Common myeloid progenitor, CD34-positive (primary cell): ENCODE measurements at places on chromosomes 13 and 19.
A peak's percentile ranks its signal among the peaks of the same experiment; 100 is the strongest.

- peak; percentile 22 for DNase-seq
Measured at GRCh38 chr13:105474983-105475610, 1060.4 kb downstream of the EFNB2 start.

GRCh38 chr19:40261631-40262030 is 23.5 kb downstream of the AKT2 start:
- no peak for DNase-seq

GRCh38 chr13:23375001-23375971 is 58.2 kb downstream of the SACS start:
- peak; percentile 96 for DNase-seq

DNA sequence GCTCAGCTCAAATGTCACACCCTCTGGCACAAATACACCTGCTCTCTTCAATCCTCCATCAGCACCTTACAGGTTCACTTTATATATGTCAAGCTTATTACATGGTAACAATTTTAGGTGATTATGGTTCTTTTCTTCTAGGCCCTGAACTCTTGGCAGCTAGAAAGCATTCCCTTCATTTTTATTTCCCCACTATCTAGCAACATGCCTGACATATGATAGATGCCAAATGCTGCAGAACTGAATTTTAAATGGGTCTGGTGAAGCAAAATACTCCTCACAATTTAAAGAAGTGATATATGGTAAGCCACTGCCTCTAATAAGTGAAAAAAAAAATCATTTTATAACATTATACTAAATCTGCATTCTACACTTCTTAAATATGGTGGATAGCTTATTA is 95.2 kb downstream of the USP12 start:
- DNase-seq = no peak

DNA sequence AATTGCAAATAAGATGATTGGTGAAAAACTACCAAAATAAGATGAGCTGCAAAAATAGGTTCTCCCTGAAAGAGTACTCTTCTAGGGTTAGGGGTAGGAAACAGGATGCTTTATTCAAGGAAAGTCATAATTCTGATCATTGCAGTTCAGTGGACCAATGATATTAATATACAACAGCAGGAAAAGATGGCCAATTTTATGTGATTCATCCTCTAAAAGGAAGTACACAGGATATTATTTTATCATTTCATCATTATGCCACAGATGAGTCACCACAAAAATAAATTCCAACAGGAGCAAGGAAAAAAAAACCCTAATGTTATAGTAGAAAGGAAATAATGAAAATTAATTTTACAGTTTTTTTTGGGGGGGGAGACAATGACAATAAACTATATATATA is 205.0 kb downstream of the NALCN start:
- DNase-seq = no peak

GRCh38 chr19:1223018-1223855 is 14.6 kb downstream of the CBARP start:
- peak; percentile 59 for DNase-seq

- DNase-seq = no peak
Measured at GRCh38 chr13:51419001-51419636, 33.7 kb downstream of the INTS6 start.

DNA sequence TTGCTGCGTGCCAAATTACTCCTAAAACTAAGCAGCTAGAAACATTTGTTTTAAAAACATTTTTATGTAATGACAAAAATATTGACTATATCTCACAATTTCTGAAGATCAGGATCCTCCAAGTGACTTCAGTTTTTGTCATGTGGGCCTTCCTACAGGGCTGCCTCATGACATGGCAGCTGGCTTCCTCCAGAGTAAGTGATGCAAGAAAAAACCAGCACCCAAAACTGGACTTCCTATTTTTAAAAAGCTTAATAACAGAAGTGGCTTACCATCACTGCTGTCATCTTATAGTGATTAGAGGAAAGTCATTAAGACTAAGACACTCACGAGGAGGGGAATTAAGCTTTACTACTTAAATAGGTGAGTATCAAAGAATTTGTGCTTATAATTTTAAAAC is 681.7 kb downstream of the PCDH17 start:
- peak; percentile 22 for DNase-seq

GRCh38 chr13:110319397-110319773 is 12.3 kb downstream of the COL4A2 start:
- no peak for DNase-seq

DNA sequence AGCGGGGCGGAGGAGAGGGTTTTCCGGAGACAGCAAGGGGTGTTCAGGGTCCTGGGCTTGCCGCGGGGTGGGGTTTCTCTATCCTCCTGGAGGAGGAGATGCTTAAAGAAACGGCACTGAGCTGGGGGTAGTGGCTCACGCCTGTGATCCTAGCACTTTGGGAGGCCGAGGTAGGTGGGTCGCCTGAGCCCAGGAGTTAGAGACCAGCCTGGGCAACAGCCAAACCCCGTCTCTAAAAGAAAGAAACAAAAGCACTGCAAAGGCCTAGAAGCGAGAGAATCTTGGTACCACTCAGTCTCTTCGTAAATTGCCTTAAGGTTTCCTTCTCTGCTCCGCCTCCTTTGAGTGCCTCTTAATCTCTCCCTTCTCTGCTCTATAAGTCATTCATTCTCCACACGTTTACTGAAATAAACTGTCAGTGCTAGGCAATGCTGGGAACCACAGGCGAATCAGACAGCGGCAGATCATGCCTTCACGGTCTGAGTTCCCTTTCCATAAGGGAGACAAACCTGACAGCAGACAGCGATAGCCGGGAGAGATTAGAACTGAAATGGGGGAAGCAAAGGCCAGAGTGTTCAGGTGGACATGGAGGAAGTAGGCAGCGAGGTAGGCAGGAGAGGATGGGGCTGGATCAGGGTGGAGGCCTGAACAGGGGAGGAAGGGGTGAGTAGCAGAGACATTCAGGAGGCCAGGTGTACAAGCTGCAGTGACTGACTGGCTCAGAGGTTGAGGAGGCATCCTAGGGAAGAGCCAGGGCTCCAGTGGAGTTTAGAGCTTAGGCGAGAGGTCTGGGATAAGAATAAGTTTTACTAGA is 580 bp downstream of the EIF3K start:
- DNase-seq = no peak

- DNase-seq = no peak
Measured at GRCh38 chr19:19191768-19192077, 229 bp downstream of the BORCS8 start.

GRCh38 chr19:10729411-10729810 is 11.5 kb downstream of the DNM2 start:
- DNase-seq = no peak

GRCh38 chr13:35478271-35479037 is 2.0 kb upstream of the MAB21L1 start:
- peak; percentile 28 for DNase-seq

DNA sequence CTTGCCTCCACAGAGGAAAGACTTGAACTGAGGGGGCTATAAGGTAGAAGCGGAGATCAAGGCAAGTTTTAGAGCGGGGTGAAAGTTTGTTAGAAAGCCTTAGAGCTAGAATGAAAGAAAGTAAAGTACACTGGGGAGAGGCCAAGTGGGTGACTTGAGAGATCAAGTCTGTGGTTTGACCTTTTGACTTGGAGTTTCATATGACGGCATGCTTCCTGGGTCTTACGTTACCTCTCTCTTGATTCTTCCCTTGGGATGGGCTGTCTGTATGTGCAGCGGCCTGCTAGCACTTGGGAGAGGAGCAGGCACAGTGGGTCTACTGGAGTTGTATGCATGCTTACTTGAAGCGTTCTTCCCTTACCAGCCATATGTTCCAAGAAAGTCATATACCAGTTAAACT is 1768.5 kb downstream of the PCDH9 start:
- no peak for DNase-seq

DNA sequence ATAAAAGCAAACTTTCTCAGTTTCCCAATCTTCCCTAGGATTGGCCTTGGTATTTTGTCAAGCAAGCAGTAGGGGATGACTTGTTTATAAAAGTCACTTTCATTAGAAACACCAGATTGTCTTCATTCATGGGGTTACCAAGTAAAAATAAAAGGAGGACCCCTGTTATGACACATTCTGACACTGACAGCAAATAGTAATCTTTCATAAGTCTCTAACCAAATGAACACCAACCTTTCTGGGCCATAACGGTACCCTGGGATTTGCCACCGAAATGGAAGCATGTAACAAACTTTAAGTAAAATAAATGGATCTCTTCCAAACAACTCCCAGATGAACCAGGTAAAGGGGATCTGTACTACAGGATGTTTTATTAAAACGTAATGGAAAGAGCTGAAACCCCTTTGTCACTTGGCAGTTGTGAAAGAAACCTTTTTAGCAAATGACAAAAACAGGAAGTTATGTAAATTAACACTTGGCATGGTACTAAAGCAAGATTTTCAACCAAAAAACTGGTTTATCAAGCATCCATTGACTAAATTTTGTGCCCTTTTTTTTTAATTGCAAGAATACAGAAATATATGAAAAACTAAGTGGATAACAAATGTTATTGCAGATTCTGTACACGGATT is 335.6 kb downstream of the RBM26 start:
- DNase-seq = no peak

GRCh38 chr13:52070929-52071523 is 46.5 kb downstream of the UTP14C start:
- peak; percentile 54 for DNase-seq

DNA sequence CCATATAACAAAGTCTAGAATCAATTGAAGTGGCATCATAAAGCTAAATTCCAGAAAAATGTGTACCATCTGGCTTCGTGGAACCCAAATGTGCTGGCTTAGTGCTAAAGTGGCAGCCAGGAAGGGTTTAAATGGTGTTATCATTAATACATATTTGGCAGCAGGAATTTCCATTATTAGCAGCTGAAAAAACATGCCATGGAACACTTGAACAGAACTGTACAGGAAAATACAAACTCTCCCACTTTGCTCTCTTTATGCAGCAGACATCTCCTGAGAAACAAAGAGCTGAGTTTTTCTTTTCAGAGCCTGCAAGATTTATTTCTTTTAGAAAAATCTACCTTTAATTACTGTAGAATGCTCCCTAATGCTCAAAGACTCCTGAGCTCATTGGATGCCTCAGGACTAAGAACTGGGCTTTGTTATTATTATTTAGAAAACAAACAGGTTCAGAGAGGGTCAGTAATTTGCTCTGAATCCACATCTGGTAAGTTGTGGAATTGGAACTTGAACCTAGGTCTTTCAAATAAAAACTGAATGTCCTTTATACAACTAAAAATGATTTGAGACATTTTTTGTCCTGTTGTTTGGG is 179.0 kb downstream of the LACC1 start:
- DNase-seq = no peak

- DNase-seq = no peak
Measured at GRCh38 chr13:99315186-99315585, 8.0 kb upstream of the GPR183 start.

- peak; percentile 17 for DNase-seq
Measured at GRCh38 chr13:114099918-114100445, 32.4 kb downstream of the RASA3 start.

DNA sequence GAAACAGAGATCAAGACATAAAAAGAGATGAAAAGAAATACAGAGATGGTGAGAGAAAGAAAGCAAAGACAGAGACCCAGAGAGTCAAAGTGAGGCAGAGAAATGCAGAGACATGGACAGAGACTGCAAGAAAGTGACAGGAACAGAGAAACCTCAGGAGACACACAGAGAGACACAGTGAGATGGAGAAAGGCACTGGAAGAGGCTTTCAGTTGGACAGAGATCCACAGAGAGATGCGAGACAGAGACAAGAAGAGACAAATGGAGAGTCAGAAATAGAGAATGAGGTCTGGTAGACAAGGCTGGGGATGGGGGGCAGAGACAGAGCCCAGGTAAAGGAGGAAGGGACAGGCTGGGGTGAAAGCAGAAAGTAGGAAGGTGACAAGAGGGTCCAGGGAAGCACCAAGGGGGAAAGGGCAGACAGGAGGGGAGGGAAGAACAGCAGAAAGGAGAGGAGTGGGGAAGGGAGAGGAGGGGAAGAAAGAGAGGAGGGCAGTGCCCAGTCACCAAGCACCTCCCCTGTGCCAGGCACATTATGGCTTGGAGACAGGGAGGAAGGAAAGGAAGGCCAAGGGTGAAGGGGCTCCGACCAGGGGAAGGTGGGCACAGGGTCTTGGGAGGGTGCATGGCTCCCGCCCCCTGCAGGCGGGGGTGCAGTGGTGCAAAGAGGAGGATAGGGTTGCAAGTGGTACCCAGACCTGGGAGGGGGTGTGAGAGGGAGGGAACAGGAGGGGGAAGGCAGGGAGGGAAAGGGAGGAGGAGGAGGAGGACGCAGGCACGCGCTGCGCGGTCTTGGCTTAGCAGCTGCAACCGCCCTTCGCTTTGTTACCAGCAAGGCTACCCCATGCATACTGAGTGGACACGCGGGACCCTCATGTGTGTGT is 38.4 kb downstream of the DEDD2 start:
- DNase-seq = peak; percentile 62

- no peak for DNase-seq
Measured at GRCh38 chr13:64675255-64675892, 2554.8 kb downstream of the PCDH9 start.

DNA sequence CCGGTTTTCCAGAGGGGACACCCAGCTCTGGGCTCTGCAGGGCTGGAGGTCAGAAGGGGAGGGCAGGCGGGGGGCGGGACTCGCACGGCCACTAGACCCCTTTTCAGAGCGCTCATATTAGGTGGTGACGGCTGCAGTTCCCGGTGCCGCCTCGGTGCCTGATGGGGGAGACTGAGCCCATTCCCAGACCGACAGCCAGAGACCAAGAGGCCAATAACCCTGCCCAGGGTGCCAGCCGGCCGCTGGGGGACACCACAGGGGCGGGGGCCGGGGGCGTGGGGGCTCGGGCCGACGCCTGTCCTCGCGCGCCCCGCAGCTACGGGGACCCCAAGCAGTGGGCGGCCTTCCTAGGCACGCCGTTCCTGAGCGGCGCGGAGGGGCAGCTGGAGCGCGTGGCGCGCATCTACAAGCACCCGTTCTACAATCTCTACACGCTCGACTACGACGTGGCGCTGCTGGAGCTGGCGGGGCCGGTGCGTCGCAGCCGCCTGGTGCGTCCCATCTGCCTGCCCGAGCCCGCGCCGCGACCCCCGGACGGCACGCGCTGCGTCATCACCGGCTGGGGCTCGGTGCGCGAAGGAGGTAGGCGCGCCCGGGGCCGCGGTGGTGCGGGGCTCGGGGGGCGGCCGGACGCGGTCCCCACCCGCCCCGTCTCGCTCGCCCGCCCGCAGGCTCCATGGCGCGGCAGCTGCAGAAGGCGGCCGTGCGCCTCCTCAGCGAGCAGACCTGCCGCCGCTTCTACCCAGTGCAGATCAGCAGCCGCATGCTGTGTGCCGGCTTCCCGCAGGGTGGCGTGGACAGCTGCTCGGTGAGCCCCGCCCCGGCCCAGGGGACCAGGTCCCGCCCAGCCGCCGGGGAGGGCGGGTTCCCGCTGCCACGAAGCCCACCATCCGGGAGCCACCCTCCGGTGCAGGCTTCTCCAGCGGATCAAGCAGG is 2.4 kb downstream of the TIMM13 start:
- no peak for DNase-seq

GRCh38 chr19:7851623-7852500 is 21.8 kb downstream of the EVI5L start:
- DNase-seq = no peak
